CD4-positive, alpha-beta T cell treated with Interleukin-6 for 4 hours (primary cell): ENCODE measurements at places on chromosomes 6 and 20.

GRCh38 chr6:158327211-158327610 is 14.9 kb downstream of the TULP4 start:
- DNase-seq, result no peak

DNA sequence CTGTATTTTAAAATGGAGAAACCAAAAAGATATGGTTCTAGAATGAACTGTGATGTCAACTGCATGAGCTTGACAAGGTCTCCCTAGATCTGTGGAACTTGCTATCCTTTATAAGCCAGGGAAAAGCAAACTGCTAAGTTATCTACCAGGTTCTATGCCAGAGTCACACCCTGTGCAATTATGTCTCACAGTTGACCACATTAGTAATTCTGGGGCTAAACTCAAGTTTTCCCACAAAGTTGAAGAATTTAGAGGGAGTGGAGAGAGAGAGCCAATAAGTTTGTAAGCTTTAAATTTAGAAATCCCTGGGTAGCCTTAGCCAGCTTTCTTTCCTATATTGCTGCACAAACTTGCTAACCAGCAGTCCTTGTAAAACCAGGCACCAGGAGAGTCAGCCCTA is 407.0 kb upstream of the SASH1 start:
- DNase-seq, result no peak

DNA sequence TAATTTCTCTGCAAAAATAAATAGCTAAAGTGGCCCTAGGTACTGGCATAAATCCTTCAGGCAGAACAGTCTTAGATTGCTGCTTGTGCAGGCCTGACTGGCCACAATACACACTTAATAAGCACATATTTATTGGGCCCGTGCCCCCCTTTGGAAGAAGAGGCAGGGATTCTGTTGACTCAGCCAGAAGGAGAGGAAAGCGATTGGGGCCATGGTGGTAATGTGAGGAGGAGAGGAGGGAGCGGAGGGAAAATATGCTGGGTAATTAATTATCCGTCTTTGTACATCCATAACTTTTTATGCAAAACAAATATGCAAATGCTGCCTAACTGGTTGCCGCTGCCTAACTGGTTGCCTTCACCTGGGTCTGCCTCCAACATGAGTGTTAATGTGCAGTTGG is 36.2 kb downstream of the CD40 start:
- no peak for DNase-seq

DNA sequence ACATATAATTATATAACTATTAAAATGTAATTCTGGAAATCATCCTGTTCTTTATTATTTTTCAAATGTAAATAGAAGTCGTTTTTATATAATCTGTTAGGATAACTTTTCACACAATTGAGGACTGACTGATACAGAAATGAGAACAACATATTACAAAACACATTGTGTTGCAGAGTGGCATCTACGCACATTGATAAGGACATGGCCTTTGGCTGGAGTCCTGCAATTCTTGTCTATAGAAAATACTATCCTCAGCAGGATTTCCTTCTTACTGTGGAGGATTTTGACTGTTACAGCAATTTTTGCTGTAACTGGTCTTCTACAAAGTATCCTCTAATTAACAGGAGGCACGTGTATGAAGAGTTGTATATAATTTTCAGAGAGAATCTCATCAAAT is 19.8 kb downstream of the SH3BGRL2 start:
- DNase-seq, result no peak
